T1000 (cell line): ENCODE measurements at places on chromosomes 5 and 9.

GRCh38 chr5:169745441-169746146 is 108.5 kb downstream of the DOCK2 start:
- no peak for DNase-seq

DNA sequence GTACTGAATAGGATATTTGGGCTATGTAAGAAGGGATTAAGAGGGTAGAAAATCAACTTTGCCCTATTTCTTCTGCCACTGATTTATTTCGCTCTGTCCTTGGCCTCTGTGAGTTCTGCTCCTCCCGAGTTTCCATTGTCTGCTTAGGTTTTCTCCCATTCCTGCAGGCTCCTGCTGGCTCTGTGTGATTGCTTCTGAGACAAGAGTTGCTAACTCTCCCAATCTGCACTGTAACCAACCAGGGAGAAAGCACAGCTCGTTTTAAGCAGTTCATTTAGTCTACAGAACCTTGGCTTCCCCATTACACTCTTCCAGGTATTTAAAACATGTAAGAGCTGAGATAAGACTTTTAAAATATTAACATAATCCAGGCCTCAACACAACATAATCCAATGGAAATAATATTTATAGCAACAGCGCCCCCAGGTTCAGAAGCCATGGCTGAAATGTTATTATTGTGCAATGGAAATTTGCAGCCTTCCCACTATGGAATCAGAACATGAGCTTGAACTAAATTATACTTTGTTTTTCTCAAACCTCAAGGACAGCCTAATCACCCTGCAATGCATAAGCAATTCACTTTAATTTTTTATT is 203.5 kb downstream of the ERCC6L2 start:
- no peak for DNase-seq

DNA sequence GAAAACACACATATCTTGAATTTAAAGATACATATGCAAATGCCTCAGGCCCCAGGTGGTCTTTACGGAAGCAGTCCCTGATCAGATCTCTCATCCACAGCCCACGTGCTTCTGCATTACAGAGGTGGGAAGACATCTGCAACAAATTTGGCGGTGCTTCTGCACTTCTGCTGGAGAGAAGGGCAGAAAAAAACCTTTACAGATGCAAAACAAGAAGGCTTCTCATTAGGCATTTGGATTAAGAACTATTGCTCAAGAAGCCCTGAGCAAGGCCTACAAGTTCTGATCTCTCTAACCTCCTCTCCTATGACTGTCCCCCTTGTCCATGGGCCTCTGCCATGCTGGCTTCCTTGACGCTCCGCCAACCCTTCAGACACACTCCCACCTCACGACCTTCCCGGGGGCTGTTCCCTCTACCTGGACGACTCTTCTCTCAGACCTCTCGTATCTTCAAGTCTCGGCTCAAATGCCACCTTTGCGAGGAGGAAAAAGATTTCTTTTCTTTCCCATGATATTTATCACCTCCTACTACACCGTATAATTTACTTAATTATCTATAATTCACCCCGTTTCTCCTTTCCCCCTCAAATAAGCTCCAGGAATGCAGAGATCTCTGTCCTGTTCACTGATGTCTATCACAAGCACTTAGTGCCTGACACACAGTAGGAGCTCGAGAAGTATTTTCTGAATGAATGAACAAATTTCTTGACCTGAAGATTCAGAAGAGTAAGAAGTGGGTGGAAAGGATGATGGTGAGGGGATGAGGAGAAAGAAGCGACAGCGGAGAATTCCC is 1.1 kb downstream of the MTMR12 start:
- DNase-seq = no peak

- no peak for DNase-seq
These were observed 2186.5 kb upstream of the ACO1 start for GRCh38 chr9:30197954-30198353.

- no peak for DNase-seq
These were observed 126.9 kb upstream of the MAP3K1 start for GRCh38 chr5:56688402-56688801.

DNA sequence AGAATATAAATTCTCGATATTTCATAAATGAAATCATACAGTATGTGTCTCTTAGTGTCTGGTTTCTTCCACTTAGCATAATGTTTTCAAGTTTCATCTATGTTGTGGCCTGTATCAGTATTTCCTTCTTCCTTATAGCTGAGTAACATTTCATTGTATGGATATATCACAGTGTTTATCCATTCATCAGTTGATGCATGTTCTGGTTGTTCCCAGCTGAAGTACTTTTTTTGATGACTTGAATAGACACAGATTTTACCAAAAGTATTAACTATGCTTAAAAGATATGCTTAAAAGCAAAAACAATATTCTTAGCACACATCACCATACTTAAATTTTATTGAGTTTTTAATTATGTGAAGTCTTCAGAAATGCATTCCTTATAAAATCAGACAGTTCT is 12.7 kb downstream of the RAB14 start:
- DNase-seq = no peak

- DNase-seq = peak; percentile 50
These were observed 34.0 kb upstream of the NCS1 start for GRCh38 chr9:130138171-130138653.
